Activated naive CD8-positive, alpha-beta T cell treated with anti-CD3 and anti-CD28 coated beads, Interleukin-2, amount 10 ng/mL, durations not matched to agents 7 days and 5 days (primary cell): ENCODE measurements at places on chromosomes 4 and X.

- no peak for DNase-seq
Observed at GRCh38 chrX:151099001-151099400, 77.4 kb upstream of the GPR50 start.

GRCh38 chr4:159101988-159102621 is 774 bp upstream of the RAPGEF2 start:
- no peak for DNase-seq

DNA sequence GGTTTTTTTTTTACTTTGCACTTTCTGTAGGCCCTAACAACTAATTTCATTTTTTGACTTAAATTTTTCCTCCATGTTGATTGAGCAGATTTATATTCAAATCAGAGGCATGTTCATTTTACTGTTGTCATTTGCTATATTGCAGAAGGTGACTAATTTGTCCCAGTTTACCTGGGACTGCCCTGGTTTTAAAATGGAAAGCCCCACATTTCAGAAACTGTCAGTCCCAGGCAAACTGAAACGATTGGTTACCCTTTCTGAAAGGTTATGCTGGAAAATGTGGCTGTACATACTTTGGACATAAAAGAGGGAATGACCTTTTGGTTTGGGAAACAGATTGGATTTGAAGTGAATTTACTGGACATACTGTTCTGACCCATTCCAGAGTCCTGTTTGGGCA is 160.0 kb downstream of the SPCS3 start:
- DNase-seq = no peak

DNA sequence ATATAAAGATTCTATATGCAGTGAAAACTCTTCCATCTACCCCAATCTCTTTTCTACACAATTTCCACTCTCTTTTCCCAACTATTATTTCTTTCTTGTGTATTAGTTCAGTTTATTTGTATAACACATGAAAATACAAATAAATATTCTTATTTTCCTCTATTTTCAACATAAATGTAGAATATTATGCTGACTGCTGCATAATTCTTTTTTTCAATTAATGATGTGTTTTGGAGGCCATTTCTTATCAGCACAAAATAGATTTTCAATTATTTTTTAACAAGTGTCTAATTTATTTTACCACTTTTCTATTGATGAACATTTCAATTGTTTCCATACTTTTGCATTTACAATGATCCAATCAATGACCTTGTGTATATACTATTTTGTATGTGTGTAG is 557.7 kb upstream of the NR3C2 start:
- no peak for DNase-seq

DNA sequence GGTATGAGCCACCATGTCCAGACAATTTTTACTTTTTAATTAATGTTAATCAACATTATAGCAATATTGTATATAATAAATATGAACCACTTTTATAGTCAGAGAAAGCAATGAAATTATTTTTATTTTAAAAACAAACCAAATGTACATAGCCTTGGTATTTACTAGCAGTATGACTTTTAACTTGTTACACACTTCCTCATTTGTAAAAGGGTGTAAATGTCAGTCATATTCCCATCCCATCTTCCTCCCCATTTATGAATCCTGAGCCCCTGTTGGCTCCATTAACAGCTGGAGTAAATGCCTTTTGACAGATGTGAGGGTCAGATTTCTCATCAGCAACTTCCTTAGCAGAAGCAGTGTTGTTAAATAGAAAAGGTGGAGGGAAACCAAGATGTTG is 179.6 kb upstream of the SPRY1 start:
- no peak for DNase-seq

DNA sequence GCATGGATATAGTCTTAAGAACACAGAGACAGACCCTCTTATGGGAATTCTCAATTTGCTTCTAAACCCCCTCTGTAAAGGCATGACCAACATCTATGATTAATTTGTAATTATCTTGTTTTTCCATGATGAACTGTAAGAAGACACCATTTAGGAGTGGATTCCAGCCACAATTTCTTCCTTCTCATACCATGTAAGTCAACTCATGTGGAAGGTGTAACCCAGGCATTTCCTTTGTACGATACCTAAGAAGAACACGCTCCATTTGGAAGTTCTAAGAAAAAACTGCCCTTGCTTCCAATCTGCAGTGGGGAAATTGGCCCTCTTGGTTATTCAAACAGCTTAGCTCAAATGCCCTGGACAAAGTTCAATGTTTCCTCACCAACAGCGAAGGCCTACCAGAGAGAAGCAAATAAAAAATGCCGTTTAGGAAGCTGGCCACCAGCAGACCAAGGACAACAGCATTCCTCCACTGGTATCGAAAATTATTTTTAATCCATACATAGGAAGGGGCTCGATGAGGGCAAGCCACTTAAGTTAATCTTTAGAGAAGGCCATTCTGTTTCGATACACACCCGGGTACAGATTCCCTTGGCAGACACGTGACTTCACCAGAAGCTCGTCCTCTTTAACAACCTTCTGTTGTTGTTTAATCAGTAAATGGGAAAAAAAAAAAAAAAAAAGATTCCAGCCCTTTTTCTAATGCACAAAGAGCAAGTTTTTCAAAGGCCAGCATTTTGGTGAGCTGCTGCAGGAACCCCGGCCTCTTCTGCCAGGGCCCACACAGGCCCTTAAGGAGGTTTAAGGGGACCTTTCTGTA is 2.6 kb downstream of the DHRSX start:
- no peak for DNase-seq

DNA sequence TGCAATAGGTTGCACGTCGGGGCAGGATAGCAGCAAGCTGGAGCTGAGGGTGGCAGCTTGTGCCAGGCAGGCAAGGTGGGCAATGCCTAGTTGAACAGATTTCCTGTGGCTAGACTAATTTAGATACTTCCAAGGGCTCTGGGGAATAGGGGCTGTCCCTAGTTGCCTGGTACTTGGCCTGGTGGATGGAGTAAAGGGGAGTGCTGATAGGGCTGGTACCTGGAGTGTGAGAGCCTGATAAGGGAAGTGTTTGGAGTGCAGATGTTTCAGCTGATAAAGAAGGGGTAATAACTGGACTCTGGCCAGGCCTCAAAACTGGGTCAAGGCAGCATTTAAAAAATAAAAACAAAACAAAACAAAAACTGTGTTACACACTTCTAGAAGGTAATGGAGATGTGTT is 665.5 kb downstream of the CCSER1 start:
- no peak for DNase-seq

- DNase-seq = no peak
Observed at GRCh38 chr4:2862528-2862927, 18.9 kb downstream of the ADD1 start.

DNA sequence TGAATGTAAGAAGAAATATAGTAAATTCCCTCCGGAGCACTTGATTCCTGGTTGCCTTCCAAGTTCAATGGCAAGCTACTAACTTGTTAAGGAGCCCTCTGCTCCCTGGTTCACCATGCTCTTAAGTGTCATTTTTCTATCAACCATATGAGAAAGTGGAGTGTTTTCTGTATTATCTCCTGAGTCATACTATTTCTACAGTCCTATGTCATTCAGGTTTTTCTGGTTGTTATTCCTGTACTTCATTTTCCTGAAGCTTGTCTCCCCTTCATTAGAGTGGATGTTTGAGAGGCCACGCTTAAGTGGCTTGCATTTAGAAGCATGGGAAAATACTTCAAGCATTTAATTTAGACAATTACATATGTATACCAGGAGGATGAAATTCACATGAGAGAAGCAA is 14.7 kb upstream of the EPGN start:
- no peak for DNase-seq

- no peak for DNase-seq
Observed at GRCh38 chr4:173243321-173243720, 74.7 kb downstream of the GALNT7 start.

DNA sequence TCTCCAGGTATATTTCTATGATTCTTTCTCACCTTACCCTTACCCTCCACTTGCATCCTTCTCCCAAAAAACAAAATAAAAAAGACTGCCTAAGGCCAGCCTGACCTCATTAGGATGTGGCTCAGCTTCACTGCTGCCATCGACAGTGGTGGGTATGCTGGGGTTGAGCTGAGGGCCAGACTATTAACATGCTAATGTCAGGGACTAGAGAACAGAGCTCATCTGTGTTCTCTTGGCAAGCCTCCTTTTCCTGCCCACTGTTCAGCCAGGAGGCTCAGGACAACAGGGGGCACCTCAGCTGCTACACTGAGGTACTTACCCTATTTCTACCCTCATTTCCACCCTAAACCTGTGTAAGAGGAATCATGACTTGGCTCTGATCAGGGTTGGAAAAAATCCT is 59.3 kb downstream of the MSN start:
- DNase-seq = no peak

GRCh38 chr4:134243742-134244713 is 42.4 kb upstream of the PABPC4L start:
- no peak for DNase-seq

DNA sequence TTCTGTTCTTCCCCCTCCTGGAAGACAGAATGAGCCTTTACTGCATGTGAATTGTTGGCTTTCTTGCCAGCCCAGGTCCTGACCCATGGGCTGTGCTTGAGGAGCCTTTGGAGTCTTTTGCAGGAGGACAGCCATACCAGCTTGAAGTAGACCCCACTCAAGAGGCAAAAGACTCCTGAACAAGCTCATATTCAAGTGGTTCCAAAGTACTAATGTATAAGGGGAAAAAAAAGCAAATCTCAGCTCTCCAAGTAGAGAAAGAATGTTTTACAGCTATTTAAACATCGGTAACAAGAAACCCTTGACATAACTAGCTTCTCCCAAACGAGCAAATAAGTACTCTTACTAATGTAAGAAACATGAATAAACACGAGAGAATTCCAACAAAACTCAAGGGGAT is 174.9 kb upstream of the MXRA5 start:
- DNase-seq = no peak

GRCh38 chr4:84325625-84326024 is 173.5 kb downstream of the NKX6-1 start:
- DNase-seq = no peak

DNA sequence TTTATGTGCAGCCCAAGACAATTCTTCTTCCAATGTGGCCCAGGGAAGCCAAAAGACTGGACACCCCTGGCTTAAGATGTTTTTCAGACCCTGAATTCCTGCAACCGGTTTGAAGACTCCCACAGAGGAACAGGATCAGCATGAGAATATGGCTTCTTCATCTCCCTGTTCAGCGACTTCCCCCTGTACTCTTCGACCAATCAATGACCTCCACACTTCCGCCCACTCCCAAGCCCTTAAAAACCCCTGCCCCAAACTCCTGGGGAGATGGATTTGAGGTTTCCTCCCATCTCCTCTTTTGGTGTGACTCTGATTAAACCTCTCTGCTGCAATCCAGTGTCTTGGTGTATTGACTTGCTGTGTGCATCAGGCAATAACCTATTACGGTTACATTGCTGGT is 344.4 kb downstream of the NR3C2 start:
- no peak for DNase-seq

- no peak for DNase-seq
Observed at GRCh38 chrX:3651277-3651676, 62.2 kb downstream of the PRKX start.

- DNase-seq = no peak
Observed at GRCh38 chr4:5788144-5788543, 77.1 kb downstream of the EVC start.

DNA sequence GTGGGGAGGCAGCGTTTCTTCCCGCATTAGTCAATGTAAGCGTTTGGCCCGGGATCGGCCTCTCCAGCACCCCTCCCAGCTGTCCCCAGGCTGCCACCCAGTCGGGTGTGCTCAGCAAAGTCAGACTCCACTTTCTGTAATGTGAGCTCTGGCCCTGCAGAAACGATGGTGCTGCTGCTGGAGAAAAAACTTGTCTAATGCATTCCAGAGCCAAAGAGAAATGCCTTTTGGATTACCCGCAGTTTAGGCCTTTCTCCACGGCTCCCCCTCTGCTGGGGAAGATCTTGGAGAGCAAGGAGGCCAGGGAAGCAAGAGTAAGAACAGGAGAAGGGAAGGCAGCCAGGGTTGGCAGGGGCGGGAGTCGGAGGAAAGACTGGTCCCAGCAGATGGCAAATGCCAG is 55.2 kb downstream of the ELF4 start:
- DNase-seq = no peak

GRCh38 chr4:107683873-107684272 is 36.2 kb downstream of the PAPSS1 start:
- no peak for DNase-seq

GRCh38 chrX:46588263-46588662 is 14.7 kb downstream of the CHST7 start:
- no peak for DNase-seq

GRCh38 chr4:173735049-173735448 is 205.0 kb upstream of the HAND2 start:
- no peak for DNase-seq

GRCh38 chr4:14125375-14126129 is 498.0 kb upstream of the BOD1L1 start:
- no peak for DNase-seq

- no peak for DNase-seq
Observed at GRCh38 chr4:158259955-158260575, 49.8 kb downstream of the TMEM144 start.

DNA sequence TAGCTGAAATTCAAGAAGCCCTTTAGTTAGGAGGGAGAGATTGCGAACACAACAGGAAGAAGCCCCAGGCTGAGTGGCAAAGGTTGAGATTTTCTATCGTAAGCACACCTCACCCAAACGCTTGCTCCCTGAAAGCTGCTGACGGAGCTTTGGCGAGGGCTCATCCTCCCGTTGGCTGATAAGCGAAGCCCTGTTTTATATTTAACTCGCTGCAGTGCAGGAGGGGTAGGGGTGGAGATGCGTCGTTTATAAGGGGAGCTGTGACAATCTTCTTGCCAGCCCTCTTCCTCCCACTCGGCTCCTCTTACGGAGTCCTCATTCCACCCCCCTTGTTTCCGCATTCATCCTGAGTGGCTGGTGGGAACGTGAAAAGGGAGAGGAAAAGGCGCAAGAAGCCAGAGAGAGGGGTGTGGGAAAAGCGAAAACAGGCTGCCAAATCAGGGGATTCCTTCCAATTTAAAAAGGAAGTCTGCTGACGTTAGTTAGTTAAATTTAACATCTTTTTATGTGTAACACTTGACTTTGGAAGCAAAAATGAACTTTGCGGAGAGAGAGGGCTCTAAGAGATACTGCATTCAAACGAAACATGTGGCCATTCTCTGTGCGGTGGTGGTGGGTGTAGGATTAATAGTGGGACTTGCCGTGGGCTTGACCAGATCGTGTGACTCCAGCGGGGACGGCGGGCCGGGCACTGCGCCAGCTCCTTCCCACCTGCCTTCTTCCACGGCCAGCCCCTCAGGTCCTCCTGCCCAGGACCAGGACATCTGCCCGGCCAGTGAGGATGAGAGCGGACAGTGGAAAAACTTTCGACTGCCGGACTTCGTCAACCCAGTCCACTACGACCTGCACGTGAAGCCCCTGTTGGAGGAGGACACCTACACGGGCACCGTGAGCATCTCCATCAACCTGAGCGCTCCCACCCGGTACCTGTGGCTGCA is at the start of gene ENPEP:
Gene ENPEP (plus strand): TSS at position 275 of the 938 bp plus-strand sequence. CDS start 260 bp downstream, at position 535.
- DNase-seq = no peak

- no peak for DNase-seq
Observed at GRCh38 chrX:72254816-72255215, 16.0 kb upstream of the ERCC6L start.

DNA sequence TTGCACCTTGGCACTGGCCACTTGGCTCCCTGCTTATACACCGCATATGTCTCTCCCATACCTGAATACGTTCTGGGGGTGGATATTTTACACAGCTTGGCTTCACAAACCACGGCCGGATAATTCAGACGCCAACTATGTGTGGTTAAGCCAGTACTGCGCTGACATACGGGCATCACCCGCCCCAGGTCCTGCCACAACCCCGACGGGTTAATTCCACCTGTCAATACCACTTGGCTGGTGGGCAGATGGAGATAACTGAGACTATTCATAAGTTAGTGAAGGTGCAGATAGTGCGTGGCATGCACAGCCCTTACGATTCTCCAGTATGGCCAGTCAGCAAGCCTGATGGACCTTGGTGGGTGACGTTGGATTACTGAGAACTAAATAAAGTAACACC is 696.3 kb upstream of the AGA start:
- DNase-seq = no peak

- DNase-seq = no peak
Observed at GRCh38 chrX:774536-774935, 143.9 kb downstream of the SHOX start.
